Osteoblast (primary cell): ENCODE measurements at places on chromosomes 1 and 21.

DNA sequence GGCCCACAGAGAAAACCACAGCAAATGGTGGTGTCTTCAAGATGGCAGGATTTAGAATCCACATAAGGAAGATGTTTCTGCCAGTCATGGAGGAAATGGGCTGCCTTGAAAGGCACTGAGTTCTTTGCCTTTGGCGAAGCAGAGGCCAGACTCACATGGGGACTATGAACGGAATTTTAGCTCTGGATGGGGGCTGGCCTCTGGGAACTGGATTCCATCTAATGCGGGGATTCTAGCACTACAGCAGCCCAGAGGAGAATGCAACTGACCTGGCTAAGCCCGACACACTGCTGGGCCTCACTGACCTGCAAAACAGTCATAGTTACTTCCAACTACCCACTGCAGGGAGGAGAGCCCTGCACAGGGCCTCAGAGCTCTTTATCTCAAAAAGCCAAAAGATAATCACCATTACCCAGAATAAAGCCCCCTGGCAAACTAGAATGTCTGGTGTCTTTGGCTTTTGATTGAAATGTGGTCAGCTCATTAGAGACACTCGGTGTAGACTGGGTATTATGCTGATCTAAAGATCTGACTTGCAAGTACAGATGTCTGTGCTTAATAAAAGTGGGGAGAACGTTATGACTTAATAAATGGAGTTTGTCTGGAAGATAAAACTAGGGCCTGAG is 11.6 kb downstream of the HCRTR1 start:
- H3K4me1 ChIP-seq = peaks cover 31% of the 10 kb centered on the region
- no peaks in the 10 kb centered on the region for H3K27me3 ChIP-seq
- peaks cover 49% of the 10 kb centered on the region for H3K36me3 ChIP-seq
- no peak for DNase-seq
- H3K4me3 ChIP-seq = no peak overlapping the region

DNA sequence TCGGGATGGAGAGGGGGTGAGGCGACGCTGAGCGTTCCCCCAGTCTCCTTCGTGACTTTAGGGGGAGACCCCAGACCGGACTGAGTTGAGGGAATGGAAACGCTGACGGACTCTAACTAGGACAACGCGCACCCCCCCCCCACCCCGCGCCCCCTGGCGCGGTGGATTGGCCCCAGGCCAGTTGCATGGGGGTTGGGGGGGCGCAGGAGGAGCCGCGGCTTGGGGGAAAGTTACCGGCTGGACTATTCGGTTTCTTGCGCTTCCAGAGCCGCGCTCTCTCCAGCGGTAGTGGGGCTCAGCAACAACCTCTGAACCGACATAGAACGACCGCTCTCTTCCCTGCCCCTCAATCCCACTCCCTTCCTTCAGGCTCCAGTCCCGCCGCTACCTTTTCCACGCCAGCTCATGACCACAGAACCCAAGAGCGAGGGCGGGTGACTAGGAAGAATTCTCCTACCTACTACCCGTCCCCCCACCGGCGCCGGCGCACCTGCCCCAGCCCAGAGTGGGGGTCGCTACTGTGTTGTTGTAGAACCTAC is 694 bp downstream of the ZBTB7B start:
- peak; percentile 77 for DNase-seq
- peak overlapping the region; percentile 89 for H3K4me3 ChIP-seq
- H3K27me3 ChIP-seq = no peaks in the 10 kb centered on the region
- H3K27ac ChIP-seq = peak overlapping the region; percentile 72
- H3K36me3 ChIP-seq = no peaks in the 10 kb centered on the region

GRCh38 chr1:75449998-75450397 is 160.9 kb downstream of the SLC44A5 start:
- no peaks in the 10 kb centered on the region for H3K36me3 ChIP-seq
- no peak for DNase-seq
- H3K27me3 ChIP-seq = no peaks in the 10 kb centered on the region
- H3K4me1 ChIP-seq = no peaks in the 10 kb centered on the region
- H3K4me3 ChIP-seq = no peak overlapping the region
- no peak overlapping the region for H3K27ac ChIP-seq

DNA sequence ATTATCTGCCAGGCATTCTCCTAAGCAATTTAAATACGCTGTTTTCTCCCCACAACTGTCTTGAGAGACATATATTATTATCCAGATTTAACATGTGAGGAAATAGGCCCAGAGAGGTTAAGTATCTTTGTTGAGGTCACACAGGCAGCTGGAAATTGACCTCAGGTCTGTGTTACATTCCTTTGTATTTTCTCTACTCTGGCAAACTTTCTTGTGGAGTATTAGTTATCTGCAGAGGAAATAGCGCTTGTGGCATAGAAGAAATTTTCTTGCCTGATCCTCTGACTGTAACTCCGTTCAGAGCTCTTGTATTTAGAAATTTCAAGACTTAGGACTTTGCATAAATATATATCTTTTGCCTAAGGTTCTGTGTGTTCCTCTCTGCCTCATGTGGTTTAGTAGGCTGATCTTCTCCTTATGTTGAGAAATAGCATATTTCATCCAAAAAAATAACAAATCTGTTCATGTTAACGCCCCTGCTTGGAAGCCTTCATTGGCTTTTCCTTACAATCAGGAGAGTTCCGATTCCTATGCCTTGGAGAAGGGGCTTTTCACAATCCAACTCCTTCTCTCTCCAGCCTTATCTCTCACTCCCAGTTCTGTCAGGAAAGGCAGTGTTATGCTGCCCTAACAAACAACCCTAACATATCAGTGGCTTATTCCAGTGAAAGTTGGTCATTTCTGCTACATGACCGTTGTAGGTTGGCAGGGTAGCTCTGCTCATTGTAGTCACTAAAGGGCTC is 2.5 kb upstream of the JUN start:
- H3K27me3 ChIP-seq = no peaks in the 10 kb centered on the region
- DNase-seq = no peak
- H3K4me3 ChIP-seq = no peak overlapping the region
- H3K27ac ChIP-seq = peak overlapping the region; percentile 98

DNA sequence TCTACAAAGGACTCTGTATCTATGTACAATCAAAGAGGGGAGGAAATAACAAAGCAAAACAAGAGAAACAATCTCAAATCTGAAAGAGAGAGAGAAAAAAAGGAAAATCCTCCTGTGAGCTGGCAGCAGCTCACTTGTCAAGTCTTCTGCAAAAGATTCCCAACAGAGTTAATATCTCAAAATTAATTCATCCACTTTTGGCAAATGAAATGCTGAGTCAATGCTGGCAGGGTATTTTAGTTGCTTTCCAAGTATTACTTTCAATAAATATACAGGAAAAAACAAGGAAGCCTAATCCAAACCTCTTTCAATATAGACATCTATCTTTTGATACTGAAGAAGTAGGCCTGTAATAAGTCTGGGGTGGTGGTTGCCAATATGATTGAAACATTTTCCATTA is 613.9 kb upstream of the NEGR1 start:
- no peak overlapping the region for H3K4me3 ChIP-seq
- H3K27ac ChIP-seq = no peak overlapping the region
- H3K4me1 ChIP-seq = no peaks in the 10 kb centered on the region

DNA sequence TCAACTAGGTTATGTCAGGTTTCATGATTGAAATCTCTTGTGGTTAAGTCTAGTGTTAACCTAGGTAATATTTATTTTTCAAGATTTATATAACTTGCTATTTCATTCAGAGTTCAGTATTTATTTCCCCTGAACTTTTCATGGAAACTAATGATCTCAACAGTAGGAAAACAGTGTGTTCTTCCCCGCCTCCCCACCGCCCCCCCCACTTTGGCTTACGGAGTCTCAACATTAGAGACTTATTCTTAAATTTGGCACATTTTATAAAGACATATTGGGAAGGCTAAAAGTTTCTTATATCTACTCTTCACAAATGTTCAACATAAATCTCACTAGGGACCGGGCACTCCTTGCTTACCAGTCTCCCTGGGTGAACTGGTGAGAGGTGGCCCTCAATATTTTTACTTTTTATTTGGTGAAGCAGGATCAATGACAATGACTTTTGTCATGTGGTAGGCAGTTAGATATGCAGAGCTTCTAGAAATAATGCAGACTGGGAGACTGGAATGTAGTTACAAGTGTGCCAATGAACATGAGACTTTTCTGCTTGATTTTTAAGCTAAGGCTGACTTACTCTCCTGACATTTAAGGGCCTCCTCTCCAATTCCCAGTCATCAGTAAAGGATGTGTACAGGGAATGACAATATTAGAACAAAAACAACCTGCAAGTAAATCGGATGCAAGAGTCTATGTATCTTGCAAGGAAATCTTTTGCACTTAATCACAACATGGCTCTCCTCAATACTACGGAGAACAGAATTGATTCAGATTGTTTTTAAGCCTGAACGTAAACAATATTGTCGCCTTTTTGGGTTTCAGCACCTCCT is 1.7 kb upstream of the MAN1A2 start:
- peak; percentile 75 for DNase-seq
- H3K36me3 ChIP-seq = no peaks in the 10 kb centered on the region
- H3K4me3 ChIP-seq = peak overlapping the region; percentile 76
- H3K27me3 ChIP-seq = no peaks in the 10 kb centered on the region
- H3K27ac ChIP-seq = peak overlapping the region; percentile 78
- peaks cover 10% of the 10 kb centered on the region for H3K4me1 ChIP-seq

DNA sequence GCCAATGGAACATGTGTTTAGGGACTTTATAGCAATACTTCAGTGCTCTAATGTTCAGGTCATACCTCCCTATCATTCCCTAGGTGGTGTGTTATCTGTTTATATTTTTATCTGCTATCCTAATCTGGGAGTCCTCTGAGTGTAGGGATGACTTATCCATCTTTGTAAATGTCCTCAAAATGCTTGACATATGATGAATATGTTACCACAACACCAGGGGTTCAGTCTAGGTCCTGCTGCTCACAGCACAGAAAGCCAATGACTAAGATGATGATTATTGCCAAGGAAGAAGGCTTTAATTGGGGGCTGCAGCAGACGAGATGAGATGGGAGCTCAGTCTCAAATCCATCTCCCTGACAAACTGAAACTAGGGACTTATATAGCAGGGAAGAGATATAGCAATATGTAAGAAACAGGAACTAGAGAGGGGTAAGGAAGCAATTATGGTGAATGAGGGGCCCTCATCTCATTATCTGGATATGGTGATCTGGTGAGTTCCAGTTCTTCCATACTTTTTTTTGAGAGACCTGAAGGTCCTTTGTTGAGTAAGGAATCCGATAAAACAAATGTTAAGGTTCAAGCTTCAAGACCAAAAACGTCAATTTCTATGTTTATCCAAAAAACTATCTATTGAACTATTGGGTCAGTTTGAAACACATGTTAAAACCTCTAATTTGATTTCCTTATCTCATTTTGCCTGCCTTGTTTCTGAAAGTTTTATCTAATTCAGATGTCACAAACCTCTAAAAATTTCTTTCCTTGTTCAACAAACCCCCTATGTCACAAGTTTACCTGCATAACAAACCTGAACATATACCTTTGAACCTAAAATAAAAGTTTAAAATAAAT is 256.7 kb upstream of the CACYBP start:
- no peaks in the 10 kb centered on the region for H3K27me3 ChIP-seq
- no peaks in the 10 kb centered on the region for H3K36me3 ChIP-seq
- no peak overlapping the region for H3K27ac ChIP-seq
- no peak for DNase-seq
